Spinal cord (tissue), 10 donors: ENCODE measurements at places on chromosomes 5 and 9. TPM values are rescaled to one million over a fixed set of nuclear protein-coding genes. Genes with fewer than 3 reads are reported as not detected.
A peak's percentile ranks its signal among the peaks of the same experiment; 100 is the strongest.

FCN2 gene
- polyA plus RNA-seq, result not detected

DELE1 gene
- 72.2 TPM for polyA plus RNA-seq

FGFR4 gene
- polyA plus RNA-seq, result 8.0 TPM

NAIF1 gene
- 13.3 TPM for polyA plus RNA-seq

DNAI1 gene
- 10.3 TPM for polyA plus RNA-seq

PCDHGA7 gene
- 5.2 TPM for polyA plus RNA-seq

LCN1 gene
- polyA plus RNA-seq, result not detected

ANKRD55 gene
- polyA plus RNA-seq, result 13.0 TPM

FGD3 gene
- 15.3 TPM for polyA plus RNA-seq

SPINK1 gene
- polyA plus RNA-seq, result not detected

PCDHB8 gene
- polyA plus RNA-seq, result 2.2 TPM

PCDHA1 gene
- polyA plus RNA-seq, result 9.7 TPM

TIMD4 gene
- polyA plus RNA-seq, result 0.82 TPM

CYLC2 gene
- not detected for polyA plus RNA-seq

IQGAP2 gene
- 13.9 TPM for polyA plus RNA-seq

- H3K4me1 ChIP-seq, result peaks cover 35% of the 10 kb centered on the region
- no peak overlapping the region for H3K4me3 ChIP-seq
- no peak for DNase-seq
- H3K27me3 ChIP-seq, result peaks cover 79% of the 10 kb centered on the region
Measured at GRCh38 chr5:73230264-73231245, 57.6 kb downstream of the TMEM174 start.

GRCh38 chr5:71778678-71779276 lies 59.7 kb downstream of the CARTPT start:
- peaks cover 5% of the 10 kb centered on the region for H3K4me1 ChIP-seq
- no peak overlapping the region for H3K27ac ChIP-seq
- peak; percentile 26 for DNase-seq
- H3K27me3 ChIP-seq, result no peaks in the 10 kb centered on the region
- H3K36me3 ChIP-seq, result no peaks in the 10 kb centered on the region

DNA sequence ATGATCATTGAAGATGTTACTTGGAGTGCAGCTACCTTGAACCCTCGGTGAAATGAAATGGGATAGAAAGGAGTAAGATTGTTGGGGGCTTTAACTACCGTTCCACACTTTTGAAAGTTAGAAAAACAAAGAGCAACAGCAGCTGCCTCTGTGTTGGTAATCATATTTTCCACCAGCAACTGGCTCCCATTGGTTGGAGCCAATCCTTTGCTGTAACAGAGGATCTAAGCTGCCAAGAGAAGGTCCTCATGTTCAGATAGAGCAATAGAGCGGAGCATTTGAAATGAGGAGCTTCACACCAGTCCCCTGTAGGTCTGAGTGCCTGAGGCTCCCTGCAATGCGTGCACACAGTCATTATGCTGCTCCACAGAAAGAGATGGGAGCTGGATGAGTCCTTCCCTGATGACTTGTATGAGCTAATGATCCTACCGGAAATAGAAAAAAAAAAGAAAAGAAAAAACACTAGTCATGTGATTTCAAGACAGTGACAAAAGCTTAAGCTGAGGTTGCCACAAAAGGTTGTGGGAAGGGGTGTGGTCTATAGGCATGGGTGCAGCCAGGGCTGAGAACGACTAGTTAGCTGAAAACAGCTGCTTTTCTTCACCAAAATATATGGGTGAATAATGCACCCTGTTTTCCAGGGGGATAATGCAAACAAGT lies 300.7 kb downstream of the MLLT3 start:
- H3K4me3 ChIP-seq, result no peak overlapping the region
- H3K27me3 ChIP-seq, result no peaks in the 10 kb centered on the region
- no peak for DNase-seq
- no peaks in the 10 kb centered on the region for H3K36me3 ChIP-seq
- no peak overlapping the region for H3K27ac ChIP-seq

DNA sequence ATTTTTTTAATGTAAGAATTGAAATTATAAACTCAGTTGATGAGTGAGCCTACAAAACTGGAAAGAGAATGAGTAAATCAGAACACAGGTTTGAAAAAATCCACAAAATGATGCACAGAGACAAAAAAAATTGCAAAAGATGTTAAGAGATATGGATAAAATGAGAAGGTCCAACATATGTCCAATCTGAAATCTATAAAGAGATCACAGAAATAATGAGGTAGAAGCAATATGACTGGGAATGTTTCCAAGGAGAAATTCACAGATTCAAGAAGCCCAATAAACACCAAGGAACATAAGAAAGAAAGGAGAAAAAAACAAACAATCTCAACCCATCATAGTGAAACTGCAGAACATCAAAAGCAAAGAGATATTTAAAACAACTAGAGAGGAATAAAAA lies 288.4 kb upstream of the SLC30A5 start:
- H3K4me3 ChIP-seq, result no peak overlapping the region
- H3K27ac ChIP-seq, result no peak overlapping the region
- DNase-seq, result no peak
- no peaks in the 10 kb centered on the region for H3K27me3 ChIP-seq
- no peaks in the 10 kb centered on the region for H3K4me1 ChIP-seq

DNA sequence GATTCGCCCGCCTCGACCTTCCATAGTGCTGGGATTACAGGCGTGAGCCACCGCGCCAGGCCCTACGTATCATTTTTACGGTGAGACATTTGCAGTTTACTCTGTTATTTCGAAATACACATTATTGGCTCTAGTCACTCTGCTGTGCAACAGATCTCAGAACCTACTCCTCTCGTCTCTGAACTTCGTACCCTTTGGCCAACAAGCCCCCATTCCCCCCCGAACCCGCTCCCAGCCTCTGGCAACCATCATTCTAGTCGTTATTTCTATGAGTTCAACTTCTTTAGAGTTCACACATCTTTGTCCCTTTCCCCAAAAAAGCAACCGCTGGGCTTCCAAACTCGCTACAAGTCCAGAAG lies 735 bp downstream of the PTGR1 start:
- peak overlapping the region; percentile 82 for H3K27ac ChIP-seq
- H3K4me1 ChIP-seq, result peaks cover 19% of the 10 kb centered on the region
- DNase-seq, result peak; percentile 0
- H3K36me3 ChIP-seq, result peaks cover 8% of the 10 kb centered on the region

GRCh38 chr5:10580531-10581423 lies 16.9 kb downstream of the ANKRD33B start:
- H3K27me3 ChIP-seq, result no peaks in the 10 kb centered on the region
- H3K36me3 ChIP-seq, result no peaks in the 10 kb centered on the region
- no peak overlapping the region for H3K27ac ChIP-seq
- DNase-seq, result no peak

DNA sequence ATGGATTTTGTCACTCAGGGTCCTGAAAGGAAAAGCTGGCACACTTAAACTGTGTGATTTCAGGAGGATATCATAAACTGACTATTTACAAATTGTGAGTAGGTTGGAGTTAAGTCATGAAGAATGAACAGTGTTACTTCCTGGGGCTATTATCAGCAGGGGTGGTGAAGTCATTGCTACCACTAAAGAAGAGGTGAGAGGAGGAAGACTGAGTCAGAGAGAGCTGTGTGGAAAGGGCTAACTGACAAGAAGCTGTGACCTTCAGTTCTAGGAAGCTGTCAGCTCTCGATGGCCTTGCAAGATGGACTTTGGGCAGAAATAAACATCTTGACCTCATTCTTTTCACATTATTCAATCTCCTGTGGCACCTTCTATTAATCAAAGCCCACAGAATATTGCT lies 72.3 kb upstream of the STARD4 start:
- no peak overlapping the region for H3K4me3 ChIP-seq
- DNase-seq, result no peak
- H3K4me1 ChIP-seq, result no peaks in the 10 kb centered on the region
- no peaks in the 10 kb centered on the region for H3K36me3 ChIP-seq
- H3K27ac ChIP-seq, result no peak overlapping the region

- no peaks in the 10 kb centered on the region for H3K27me3 ChIP-seq
- no peak for DNase-seq
- peaks cover 29% of the 10 kb centered on the region for H3K36me3 ChIP-seq
- peak overlapping the region; percentile 77 for H3K27ac ChIP-seq
- H3K4me3 ChIP-seq, result no peak overlapping the region
- peaks cover 17% of the 10 kb centered on the region for H3K4me1 ChIP-seq
Measured at GRCh38 chr5:132389585-132390286, 20.2 kb downstream of the SLC22A5 start.

DNA sequence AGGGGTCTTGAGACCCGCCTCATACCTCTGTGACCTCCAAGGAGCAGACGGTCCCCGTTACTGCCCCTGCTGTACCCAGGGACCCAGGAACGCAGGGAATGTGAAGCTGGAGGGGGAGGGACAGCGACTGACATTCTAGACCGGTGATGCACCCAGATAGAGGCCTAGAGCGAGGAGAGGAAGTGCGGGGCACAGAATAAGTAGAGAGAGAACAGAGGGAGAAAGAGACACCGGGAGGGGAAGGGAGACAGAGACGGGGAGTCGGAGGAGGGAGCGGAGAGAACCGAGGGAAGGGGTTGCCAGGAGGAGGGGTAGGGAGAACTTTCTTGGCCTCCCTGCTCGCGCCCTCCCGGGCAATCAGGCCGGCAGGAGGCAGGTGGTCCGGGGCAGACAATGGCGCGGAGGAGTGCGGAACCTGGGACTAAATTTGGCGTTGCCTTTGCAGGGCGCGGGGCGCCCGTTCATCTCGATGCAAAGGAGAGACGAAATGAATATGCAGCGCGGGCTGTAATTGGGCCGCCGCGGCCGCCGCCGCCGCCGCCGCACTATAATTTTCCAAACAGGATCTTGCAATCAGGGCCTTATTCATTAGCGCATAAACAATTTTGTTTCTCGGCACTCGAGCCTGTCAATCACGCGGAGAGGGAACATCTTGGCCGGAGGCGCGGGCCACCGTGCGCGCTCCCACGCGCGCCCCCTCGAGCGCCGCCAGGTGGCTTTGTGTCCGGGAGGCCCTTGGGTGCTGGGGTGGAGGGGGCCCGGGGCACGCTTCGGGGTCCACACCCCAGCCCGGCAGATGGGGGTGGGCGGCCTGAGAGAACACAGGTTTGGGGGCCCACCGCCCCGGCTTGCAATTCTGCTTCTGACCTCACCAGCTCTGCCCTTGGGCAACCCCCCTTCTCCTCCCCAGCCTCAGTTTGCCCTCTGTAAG lies 33.0 kb downstream of the NDUFA8 start:
- no peak overlapping the region for H3K27ac ChIP-seq
- H3K4me3 ChIP-seq, result peak overlapping the region; percentile 35
- peaks cover 25% of the 10 kb centered on the region for H3K27me3 ChIP-seq
- H3K36me3 ChIP-seq, result no peaks in the 10 kb centered on the region

DNA sequence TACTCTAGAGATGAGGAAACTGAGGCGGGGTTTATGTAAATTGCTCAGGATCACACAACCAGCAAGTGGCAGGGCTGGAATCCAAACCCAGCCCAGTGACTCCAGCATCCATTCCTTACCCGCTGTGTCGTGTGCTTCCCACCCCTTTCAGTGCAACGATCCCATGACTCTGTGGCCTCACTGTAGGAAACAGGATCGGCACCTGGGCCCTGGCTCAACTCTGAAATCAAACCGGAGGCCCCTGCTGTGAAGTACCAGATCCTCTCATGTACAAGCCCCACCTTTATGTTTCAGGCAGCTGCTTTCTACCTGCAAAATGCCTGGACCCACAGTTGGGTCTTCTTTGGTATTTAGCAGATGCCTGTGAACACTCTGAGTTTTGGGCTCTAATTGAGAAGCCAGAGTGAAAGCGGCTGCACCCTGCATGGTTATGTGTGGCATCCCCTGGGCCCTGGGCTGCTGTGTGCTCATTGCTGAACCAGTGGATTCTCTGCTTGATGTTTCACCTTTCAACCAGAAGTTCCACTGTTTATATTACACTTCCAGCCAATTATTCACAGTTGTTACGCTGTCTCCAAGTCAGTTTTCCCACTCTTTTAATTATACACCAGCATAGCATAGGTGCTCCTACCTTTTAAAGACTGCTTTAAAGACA lies 36.7 kb downstream of the ABLIM3 start:
- H3K4me3 ChIP-seq, result no peak overlapping the region
- H3K27ac ChIP-seq, result no peak overlapping the region
- no peaks in the 10 kb centered on the region for H3K27me3 ChIP-seq
- H3K4me1 ChIP-seq, result peaks cover 8% of the 10 kb centered on the region
- H3K36me3 ChIP-seq, result no peaks in the 10 kb centered on the region
- no peak for DNase-seq

- no peaks in the 10 kb centered on the region for H3K36me3 ChIP-seq
- no peak overlapping the region for H3K4me3 ChIP-seq
- H3K27me3 ChIP-seq, result no peaks in the 10 kb centered on the region
- H3K4me1 ChIP-seq, result no peaks in the 10 kb centered on the region
Measured at GRCh38 chr9:2163231-2163885, 148.2 kb downstream of the SMARCA2 start.

GRCh38 chr5:89457411-89458331 lies 574.7 kb upstream of the MEF2C start:
- H3K36me3 ChIP-seq, result no peaks in the 10 kb centered on the region
- H3K4me3 ChIP-seq, result no peak overlapping the region
- H3K4me1 ChIP-seq, result peaks cover 3% of the 10 kb centered on the region
- peak overlapping the region; percentile 5 for H3K27ac ChIP-seq

DNA sequence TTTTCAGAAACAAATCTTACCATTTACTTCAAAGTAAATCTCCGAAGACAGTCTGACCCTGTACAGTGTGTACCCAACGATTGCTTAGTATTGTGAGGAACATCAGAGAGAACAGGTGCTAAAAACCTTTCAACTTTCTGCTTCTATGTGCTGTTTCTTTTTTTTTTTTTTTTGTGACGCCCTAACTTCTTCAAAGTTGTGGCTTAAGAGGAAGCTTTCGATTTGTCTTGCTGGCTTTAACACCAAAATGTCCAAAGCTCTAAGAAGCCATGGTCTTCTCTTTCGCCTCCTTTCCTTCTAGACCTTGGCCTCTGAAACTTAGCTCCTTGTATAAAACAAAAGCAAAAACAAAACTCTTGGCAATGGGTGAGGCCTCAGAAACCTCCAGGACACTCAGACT lies 1.2 kb downstream of the TNFSF8 start:
- H3K27ac ChIP-seq, result no peak overlapping the region
- no peaks in the 10 kb centered on the region for H3K36me3 ChIP-seq
- H3K4me3 ChIP-seq, result no peak overlapping the region
- no peak for DNase-seq
